ENCODE measurements at places on chromosomes 12 and 14. TPM values are rescaled to one million over a fixed set of nuclear protein-coding genes. Genes with fewer than 3 reads are reported as not detected.

GALNT16 gene
- 18.5 TPM for total RNA-seq

GRCh38 chr14:70714055-70714550 is 72.4 kb downstream of the TTC9 start:
- no peak overlapping the region for H3K4me3 ChIP-seq
- DNase-seq = peak; percentile 67

HIF1A gene
- 122 TPM for total RNA-seq

DNA sequence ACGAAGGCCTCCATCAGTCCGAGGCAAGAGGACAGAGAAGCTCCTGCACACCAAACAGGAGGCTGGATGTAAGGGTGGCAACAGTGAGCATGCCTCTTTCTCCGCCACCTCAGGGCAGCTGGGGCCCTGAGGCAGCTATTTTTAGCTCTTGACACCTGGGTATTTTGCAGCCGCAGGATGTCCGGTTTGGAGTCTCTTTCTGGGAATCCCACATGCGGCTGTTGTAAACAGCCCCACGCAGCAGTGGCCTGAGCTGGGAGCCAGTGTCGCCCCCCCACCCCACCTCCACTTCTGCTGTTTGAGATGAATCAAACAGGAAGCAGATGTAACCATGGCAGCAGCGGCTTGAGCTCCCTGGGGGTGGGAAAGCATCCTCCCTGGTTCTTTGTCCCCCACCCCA is 11.7 kb downstream of the HDAC7 start:
- H3K27me3 ChIP-seq = no peaks in the 10 kb centered on the region
- peak overlapping the region; percentile 27 for H3K27ac ChIP-seq
- H3K4me3 ChIP-seq = peak overlapping the region; percentile 15
- no peak for DNase-seq
- H3K4me1 ChIP-seq = peaks cover 67% of the 10 kb centered on the region
- no peaks in the 10 kb centered on the region for H3K36me3 ChIP-seq

FAM90A1 gene
- not detected for total RNA-seq

GRCh38 chr14:77612011-77612620 is 4.3 kb downstream of the SPTLC2 start:
- DNase-seq = no peak
- peaks cover 4% of the 10 kb centered on the region for H3K27me3 ChIP-seq
- H3K4me1 ChIP-seq = peaks cover 29% of the 10 kb centered on the region
- H3K27ac ChIP-seq = no peak overlapping the region
- H3K4me3 ChIP-seq = no peak overlapping the region

DNA sequence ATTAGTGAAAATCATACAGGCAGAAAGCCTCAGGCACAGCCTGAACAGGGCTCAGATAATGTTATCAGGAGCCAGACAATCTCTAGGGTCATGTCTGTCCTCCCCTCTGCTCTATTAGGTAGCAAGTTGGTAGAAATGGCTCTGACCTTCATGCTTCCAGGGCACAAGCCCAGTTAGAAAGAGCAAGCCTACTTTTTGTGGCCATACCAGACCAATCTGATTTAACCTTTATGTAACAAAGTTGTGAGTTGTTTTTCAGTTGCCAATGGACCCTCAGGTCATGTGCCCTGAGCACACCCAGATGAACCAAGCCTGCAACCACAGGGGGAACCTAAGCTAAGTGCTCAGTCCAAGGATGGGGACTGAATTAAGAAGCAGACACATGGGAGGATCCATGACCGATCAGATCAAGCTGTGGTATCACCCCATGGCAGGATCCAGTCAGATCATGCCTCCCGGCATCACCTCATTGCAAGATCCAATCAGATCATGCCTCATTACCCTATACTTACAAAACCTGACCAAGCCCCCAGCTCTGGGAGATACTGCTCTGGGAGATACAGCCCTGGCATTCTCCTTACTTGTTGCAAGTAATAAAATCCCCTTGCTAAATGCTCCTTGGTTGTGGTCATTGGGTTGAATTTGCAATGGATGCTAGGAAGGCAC is 18.8 kb upstream of the HIGD1C start:
- no peak for DNase-seq
- no peaks in the 10 kb centered on the region for H3K36me3 ChIP-seq
- no peak overlapping the region for H3K4me3 ChIP-seq

GRCh38 chr14:73977896-73978295 is 27.8 kb downstream of the COQ6 start:
- no peaks in the 10 kb centered on the region for H3K36me3 ChIP-seq
- H3K4me3 ChIP-seq = no peak overlapping the region
- DNase-seq = no peak
- H3K27me3 ChIP-seq = no peaks in the 10 kb centered on the region

DNA sequence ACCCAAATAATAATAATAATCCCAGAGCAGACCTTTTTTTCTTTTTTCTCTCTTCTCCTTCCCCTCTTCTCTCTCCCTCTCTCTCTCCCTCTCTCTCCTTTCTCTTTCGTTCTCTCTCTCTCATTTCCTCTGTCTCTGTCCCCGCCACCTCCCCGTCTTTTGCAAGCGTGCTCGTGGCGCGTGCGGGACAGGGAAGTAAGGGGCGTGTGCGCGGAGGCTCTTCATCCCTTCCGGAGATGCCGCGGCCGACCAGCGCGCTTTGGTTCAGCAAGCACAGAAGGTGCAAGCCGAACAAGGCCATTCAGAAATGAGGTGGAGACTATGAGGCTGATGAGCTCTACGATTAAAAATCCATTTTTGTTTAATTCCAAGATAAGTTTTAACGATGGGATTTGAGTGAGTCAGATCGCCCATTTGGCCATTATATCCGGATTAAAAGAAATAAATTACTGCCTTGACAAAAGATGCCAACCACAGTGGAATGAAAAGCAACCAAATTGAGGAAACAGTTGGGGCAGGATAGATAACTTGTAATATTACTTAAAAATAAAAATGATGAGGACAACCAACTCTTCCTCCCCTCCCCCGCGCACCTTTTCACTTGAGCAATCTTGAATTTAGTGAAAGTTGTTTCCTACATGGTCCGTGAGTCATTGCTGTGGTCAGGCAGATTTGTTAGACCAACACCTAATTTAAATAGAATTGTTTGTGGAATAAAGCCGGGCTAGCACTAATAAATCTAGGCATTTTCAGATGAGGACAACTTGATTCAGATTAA is 1.2 kb upstream of the AMIGO2 start:
- no peak overlapping the region for H3K27ac ChIP-seq
- H3K4me1 ChIP-seq = peaks cover 60% of the 10 kb centered on the region
- H3K36me3 ChIP-seq = no peaks in the 10 kb centered on the region
- H3K27me3 ChIP-seq = peaks cover 63% of the 10 kb centered on the region

- H3K4me1 ChIP-seq = no peaks in the 10 kb centered on the region
- no peak for DNase-seq
- no peak overlapping the region for H3K4me3 ChIP-seq
- no peaks in the 10 kb centered on the region for H3K27me3 ChIP-seq
- H3K36me3 ChIP-seq = peaks cover 8% of the 10 kb centered on the region
- H3K27ac ChIP-seq = no peak overlapping the region
Observed at GRCh38 chr12:82896979-82897378, 210.3 kb downstream of the TMTC2 start.

IL25 gene
- not detected for total RNA-seq

GZMH gene
- not detected for total RNA-seq

GRCh38 chr12:108340037-108340436 is 926 bp upstream of the CMKLR1 start:
- peaks cover 8% of the 10 kb centered on the region for H3K4me1 ChIP-seq
- DNase-seq = no peak
- peaks cover 13% of the 10 kb centered on the region for H3K27me3 ChIP-seq
- H3K27ac ChIP-seq = no peak overlapping the region
- no peak overlapping the region for H3K4me3 ChIP-seq
- no peaks in the 10 kb centered on the region for H3K36me3 ChIP-seq

- no peak overlapping the region for H3K27ac ChIP-seq
- peaks cover 7% of the 10 kb centered on the region for H3K36me3 ChIP-seq
- peaks cover 11% of the 10 kb centered on the region for H3K4me1 ChIP-seq
- no peak for DNase-seq
Observed at GRCh38 chr12:104553421-104553820, 96.7 kb downstream of the CHST11 start.

DNA sequence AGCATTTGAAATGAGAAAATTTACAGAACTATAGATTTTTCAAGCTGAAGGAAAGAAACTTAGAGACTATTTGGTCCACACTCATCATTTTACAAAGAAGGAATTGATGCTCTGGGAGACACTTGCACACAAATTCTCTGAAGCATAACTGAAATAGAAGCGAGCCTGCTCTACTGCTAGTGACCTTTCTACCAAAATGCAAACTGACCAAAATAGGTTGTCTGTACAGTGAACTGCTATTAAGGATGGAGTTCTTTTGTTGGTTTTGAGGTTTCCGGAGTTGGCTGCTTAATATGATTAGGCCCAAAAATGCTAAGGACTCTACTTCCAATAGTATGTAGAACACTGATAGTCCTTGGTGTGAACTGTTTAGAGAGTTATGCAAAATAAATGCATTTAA is 194.9 kb downstream of the PPFIA2 start:
- no peak overlapping the region for H3K27ac ChIP-seq
- H3K27me3 ChIP-seq = peaks cover 6% of the 10 kb centered on the region
- no peak for DNase-seq

- H3K27ac ChIP-seq = peak overlapping the region; percentile 27
- H3K27me3 ChIP-seq = no peaks in the 10 kb centered on the region
- no peak for DNase-seq
- no peaks in the 10 kb centered on the region for H3K4me1 ChIP-seq
- H3K4me3 ChIP-seq = no peak overlapping the region
Observed at GRCh38 chr12:52175371-52176350, 16.2 kb downstream of the KRT80 start.

HOMEZ gene
- 14.8 TPM for total RNA-seq

DNA sequence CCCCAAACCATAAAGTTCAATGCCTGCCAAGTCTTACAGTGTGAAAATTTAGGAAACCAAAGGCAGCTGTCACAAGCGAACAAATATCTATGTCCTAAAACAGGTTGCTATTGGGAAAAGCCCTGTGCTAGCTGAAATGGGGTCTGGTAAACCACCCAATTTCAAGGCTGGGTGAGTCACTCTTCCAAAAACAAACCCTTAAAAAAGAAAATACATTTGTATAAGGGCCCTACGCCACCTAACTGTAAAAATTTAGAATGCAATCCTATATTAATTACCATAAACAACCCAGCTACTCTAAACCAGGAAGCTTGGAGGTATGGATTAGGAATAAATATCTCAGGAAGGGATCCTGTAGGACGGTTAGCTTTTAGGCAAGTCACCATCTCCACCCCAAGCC is 32.1 kb downstream of the PRMT8 start:
- DNase-seq = no peak
- H3K4me1 ChIP-seq = peaks cover 6% of the 10 kb centered on the region
- H3K4me3 ChIP-seq = no peak overlapping the region
- H3K27ac ChIP-seq = no peak overlapping the region
- no peaks in the 10 kb centered on the region for H3K27me3 ChIP-seq
- peaks cover 3% of the 10 kb centered on the region for H3K36me3 ChIP-seq

DNA sequence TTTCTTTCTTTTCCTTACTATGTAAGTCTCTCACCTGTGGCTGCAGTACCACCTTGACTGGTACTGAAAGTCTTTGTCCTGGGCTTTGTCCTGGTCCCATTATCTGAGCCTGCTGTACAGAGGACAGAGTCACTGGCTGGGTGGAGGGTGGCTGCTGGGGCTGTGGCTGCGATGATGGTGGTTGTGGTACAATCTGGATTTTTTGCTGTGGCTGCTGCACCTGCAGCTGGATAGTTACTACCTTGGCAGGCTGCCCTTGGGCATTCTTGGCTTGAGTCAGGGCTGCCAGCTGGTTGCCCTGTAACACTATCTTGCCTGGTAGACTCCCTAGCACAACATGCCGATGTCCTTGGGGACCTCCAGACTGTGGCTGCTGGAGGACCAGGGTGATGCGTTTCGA is 27.0 kb downstream of the CHD8 start:
- no peak overlapping the region for H3K4me3 ChIP-seq
- no peaks in the 10 kb centered on the region for H3K4me1 ChIP-seq
- no peaks in the 10 kb centered on the region for H3K27me3 ChIP-seq

GRCh38 chr14:102909462-102909861 is 13.0 kb upstream of the AMN start:
- H3K4me1 ChIP-seq = no peaks in the 10 kb centered on the region
- H3K4me3 ChIP-seq = no peak overlapping the region
- no peak for DNase-seq
- no peak overlapping the region for H3K27ac ChIP-seq
- H3K27me3 ChIP-seq = no peaks in the 10 kb centered on the region

DNA sequence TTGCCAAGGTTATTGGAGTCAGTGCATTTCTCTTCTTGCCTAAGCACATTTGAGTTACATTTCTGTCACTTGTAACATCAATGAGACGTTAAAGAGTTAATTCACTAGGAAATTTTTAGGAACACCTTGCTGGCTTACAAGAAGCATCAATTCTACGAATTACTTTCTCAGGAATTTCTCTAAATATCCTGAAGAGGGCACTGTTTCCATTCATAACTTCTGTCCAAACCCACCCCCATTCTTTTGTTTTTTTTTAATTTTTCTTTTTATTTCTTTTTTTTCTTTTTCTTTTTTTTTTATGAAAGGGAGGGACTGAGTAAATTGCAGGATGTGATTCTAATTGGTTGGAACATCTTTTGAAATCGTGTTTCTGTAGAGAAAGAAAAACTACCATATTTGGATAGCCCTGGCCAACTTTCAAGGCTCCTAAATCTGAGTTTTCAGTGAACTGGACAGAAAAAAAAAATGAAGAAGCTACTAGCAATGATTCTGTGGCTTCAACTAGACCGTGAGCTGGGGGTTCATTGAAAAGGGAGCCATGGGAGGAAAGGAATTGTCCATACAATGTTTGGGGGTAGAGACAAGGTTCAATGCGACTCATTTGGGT is 285.3 kb downstream of the DAD1 start:
- no peak for DNase-seq
- no peak overlapping the region for H3K27ac ChIP-seq
- no peaks in the 10 kb centered on the region for H3K4me1 ChIP-seq
- H3K27me3 ChIP-seq = peaks cover 3% of the 10 kb centered on the region

DNA sequence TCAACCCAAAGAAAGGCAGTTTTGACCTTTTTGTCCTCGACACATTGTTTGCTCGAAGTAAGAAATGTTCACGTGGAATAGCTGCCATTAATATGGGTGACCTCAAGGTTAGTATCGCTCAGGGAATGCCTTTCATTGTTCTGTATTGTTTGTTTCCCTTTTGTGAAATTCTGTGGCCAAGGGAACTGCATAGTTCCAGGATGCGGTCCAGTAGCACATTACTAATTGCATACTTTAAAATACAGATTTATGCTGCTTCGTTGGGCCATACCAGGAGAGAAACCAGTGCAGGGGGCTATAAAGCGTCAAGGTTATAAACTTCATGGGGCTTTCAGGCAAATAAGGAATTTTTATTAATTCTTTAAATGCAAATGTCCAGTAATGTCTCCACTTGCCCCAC is 73.3 kb upstream of the USP44 start:
- no peaks in the 10 kb centered on the region for H3K36me3 ChIP-seq
- peaks cover 15% of the 10 kb centered on the region for H3K4me1 ChIP-seq
- peaks cover 2% of the 10 kb centered on the region for H3K27me3 ChIP-seq
- H3K4me3 ChIP-seq = no peak overlapping the region
- no peak for DNase-seq

All from neural crest cell (in vitro differentiated cells).